ENCODE measurements at places on chromosomes 2 and 18.

GRCh38 chr2:8501061-8501720, 180.7 kb upstream of the ID2 start:
- no peak for DNase-seq

GRCh38 chr2:136065384-136065783, 52.6 kb downstream of the CXCR4 start:
- no peak for DNase-seq

DNA sequence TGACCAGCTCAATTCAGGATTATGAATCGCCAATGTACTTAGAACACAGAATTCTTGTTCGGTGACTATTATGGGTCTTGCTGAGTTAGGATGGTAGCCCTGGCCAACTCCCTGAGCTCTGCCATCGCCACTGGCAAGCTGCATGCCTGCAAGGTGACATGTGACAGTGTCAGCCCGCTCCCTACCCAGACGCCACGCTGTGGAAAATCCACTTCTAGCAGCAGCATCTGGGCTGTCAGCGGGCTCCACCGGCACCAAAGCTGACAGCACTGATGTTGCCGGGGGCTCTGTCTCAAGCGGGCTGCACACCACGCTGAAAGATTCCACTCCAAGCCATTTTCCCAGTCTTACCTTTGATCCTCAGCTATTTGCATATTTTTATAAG, 100.7 kb downstream of the MYT1L start:
- DNase-seq, result no peak

GRCh38 chr2:175350105-175350504, 168.6 kb upstream of the ATP5MC3 start:
- DNase-seq, result no peak

GRCh38 chr2:202090530-202090929, 17.5 kb downstream of the KIAA2012 start:
- DNase-seq, result no peak

- DNase-seq, result no peak
Measured at GRCh38 chr2:98463988-98464771, 19.5 kb downstream of the INPP4A start.

GRCh38 chr18:24315170-24315569, 82.5 kb downstream of the OSBPL1A start:
- no peak for DNase-seq

GRCh38 chr2:19041434-19042041, 316.9 kb downstream of the OSR1 start:
- DNase-seq, result no peak

- no peak for DNase-seq
Measured at GRCh38 chr18:36493349-36494159, 196.0 kb downstream of the FHOD3 start.

DNA sequence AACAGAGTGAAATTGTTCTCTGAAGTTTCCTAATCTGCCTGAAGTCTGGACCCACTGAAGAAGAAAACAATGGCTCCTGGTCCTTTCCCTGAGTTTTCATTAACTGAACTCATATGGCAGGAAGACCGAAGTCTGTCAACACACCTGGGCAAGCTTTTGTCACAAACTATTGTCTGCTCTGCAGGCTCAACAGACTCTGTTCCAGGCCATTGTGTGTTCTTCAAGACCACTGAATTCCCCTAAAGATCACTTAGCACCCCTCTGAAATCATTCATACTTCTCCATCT, 6.6 kb upstream of the TMEM37 start:
- no peak for DNase-seq

DNA sequence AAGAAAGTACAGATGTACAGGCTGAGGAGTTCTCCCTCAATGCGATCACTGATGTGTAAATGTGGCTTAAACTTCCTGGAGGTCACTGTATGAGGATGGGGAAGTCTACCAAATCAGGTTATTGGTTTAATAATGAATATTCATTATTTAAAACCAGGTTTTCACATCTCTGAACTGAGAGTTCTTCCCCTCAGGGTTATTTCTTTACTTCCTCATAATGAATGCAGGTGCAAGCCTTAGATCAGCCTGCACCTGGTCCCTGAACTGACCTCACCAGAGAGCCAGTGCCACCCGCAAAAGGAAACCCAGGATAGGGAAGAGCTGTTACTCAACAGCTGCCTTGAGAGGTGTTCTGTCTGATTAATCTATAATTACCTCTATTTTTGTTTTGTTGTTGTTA, 369.0 kb downstream of the EPHA4 start:
- DNase-seq, result no peak

- no peak for DNase-seq
Measured at GRCh38 chr2:30514134-30514847, 67.2 kb downstream of the LCLAT1 start.

DNA sequence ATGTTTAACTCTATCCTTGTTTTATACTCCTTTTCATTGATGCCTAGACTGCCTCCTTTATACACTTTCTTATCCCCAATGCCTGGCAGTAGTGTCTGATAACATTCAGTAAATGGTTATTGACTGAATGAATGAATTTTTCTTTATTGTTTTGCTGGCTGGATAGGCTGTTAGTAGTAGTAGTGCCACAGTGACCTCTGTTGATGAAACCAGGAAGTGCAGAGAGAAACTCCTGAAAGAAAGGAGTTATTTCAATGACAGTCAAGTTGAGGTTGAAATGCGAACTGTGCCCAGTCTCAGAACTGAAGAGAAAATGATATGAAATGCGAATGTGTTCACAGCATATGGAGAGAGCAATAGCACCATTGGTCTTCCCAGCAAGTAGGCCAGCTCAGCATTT, 26.8 kb upstream of the SLC9A2 start:
- no peak for DNase-seq

- DNase-seq, result no peak
Measured at GRCh38 chr2:62435720-62436119, 70.3 kb downstream of the TMEM17 start.

DNA sequence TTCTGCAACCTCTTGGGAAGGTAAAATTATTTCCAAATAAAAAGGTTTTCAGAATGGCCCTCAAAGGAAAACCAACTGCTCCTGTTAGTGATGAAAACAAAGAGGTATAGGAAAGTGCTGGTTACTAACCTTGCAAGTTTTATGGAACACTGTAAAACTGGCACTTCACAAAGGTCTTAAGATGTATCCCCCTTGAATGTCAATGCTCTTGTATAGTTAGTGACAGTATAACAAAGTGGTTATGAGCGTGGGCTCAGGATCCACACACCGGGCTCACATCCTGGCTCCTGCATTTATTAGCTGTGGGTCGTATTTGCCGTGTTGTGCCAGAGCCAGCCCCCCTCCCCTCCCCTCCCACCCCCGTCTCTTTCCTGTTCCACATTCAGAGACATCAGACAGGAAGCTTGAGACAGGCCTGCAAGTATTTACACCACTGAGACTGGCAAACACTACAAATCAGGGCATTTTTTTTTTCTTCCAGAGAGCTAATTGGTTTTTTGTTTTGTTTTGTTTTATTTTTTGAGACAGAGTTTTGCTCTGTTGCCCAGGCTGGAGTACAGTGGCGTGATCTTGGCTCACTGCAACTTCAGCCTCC, 9.2 kb upstream of the DNPEP start:
- no peak for DNase-seq

DNA sequence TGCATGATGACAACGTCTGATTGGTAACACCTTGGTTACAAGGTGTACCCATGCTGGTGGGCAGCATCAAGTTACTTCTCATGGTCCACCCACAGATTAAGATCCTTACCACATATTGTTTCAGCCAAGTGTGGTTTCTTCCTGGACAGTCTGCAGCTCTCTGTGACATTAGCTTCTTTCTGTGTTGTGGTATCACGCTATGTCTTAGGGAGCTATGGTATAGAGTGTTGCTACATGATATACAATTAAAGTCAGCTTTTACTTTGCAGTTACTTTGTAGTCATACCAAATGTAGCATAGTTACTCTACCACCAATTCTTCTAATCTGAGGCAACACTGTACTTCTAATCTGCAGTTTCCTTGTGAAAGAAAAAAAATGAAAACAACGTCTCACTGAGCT, 48.8 kb downstream of the ZCCHC2 start:
- DNase-seq, result no peak

DNA sequence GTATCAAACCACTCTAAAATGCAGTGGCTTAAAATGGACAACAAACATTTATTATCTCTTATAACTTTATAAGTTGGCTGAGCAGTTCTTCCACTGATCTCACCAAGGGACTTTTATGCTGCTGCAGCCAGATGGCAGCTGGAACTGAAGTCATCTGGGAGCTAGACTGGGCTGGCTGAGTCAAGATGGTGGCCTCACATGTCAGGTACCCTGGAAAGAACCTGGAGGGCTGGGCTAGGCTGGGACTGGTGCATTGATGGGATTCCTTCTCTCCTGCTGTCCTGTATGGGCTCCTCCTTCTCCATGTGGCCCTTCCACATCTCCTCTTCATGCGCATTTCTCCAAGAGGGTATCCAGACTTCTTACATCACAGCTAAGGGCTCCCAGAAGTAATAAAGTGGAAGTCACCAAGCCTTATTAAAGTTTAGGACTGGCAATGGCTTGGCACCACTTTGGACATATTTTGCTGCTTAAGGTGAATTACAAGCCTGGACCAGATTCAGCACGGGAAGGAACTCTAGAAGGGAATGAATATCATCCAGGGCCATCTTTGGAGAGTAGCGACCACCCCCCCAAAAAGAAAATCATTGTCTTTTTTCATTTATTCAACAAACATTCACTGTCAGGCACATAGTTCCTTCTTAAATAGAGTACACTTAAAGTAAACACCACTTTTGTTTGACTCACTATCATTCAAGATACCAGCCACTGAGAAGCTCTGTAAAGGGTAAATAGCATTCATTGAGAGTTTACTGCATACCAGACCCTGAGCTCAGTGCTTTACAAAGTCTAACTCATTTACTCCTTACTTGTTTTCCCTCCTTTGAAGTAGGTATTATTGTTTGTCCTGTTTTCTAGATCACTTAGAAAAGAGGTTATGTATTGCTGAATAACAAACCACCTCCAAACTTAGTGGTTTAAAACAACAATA, 138.0 kb downstream of the ZFP36L2 start:
- no peak for DNase-seq

DNA sequence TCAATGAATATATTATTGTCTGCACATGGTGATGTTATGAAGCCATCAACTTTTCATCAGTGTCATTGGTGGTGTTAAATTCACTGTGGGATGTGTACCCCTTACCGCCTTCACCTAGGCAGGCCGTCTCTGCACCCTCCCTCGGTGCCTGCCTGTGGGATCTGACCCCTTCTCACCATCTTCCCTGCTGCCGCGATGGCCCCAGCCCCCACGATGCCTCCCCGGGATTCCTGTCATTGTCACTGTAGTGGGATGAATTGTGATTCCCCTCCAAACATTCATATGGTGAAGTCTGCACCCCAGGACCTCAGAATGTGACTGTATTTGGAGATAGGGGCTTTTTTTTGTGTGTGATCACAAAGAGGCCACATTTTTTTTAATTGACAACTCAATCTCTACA, 198.3 kb upstream of the HS6ST1 start:
- DNase-seq, result no peak

DNA sequence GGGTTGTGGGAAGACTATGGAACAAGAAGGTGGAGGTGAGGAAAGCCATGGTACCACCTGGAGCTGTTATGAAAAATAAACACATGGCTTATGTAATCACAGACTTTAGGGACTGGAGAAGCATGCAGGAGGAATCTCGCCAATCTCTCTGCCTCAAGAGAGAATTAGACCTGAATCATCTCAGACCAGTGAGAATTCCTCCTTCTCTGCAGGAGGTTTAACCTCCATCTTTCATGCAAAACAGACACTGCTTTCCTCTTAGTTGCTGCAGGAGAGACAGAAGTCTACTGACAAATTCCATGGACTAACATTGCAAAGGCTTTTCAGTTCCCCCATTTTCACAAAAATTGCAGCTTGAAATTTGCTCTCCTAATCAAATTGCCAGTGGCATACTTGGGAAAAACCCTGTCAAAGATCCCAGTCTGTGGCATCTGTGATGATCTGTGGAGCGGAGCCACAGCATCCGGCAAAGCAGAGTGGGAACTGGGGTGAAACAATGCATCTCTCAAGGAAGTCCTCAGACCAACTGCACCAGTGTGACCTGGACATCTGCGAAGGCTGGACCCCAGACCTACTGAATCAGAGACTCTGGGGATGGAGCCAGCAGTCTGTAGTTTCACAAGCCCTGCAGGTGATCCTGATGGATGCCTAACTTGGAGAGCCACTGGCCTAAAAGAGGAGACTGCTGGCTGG, 28.6 kb upstream of the NCKAP5 start:
- no peak for DNase-seq

DNA sequence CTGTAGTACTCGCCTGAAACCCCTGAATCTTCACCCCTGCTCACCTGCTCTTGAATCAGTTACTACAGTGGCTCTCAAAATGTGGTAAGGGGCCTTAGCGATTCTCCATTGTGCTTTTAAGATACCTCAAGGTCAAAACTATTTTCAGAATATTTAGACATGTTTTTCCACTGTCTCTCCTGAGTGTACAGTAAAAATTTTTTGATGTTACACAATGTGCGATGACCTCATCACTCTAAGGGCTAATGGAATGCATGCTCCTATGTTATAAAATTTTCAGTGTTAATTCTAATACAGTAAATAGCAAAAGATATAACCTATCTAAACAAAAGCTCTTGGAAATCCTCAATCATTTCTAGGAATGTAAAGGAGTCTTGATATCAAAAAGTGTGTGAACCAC, 336.9 kb upstream of the PKDCC start:
- DNase-seq, result no peak

DNA sequence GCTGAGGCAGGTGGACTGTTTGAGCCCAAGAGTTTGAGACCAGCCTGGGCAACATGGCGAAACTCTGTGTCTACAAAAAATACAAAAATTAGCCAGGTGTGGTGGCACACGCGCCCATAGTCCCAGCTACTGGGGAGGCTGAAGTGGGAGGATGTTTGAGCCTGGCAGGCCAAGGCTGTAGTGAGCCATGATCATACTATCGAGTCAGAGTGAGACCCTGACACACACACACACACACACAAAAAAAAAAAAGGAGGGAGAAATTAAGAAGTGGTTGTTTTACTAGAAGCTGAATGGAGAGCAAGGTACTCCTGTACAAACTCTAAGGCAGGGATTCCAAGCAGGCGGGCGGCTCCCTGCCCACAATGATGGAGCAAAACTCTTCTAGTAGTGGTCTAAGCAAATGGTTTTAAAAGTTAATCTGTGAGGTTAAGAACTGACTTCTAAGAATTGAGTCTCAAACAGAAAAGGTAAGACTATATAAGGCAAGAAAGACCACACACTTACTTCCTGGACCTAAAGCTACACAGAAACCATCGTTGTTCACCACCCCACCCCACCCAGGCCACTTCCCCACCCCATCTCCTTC, 2.6 kb downstream of the ANKRD44 start:
- peak; percentile 25 for DNase-seq

Data from stimulated activated naive CD4-positive, alpha-beta T cell (primary cell).